GM10248 (cell line): ENCODE measurements at places on chromosomes 4 and X.
A peak's percentile ranks its signal among the peaks of the same experiment; 100 is the strongest.

GRCh38 chrX:22343192-22343591, 70.5 kb downstream of the CBLL2 start:
- no peak for DNase-seq

DNA sequence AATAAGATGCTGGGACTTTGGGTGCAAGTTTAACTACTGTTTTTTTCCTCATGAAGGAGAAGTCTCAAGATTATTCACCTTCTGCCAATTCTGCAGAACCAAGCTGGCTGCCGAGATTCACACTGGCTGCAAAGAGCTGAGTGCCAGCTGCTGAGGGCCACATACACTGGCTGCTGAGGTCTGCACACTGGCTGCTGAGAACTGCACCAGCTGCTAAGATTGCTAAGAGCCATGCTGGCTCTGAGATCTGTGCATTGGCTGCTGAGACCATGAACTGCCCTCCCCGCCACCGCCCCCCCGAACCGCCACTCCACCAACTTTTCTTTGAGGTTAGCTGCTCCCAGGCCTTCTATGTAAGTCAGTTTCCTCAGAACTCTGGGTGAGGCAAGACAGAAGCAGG, 330.3 kb downstream of the CBLL2 start:
- no peak for DNase-seq

- no peak for DNase-seq
These were observed 10.9 kb upstream of the PGM2 start for GRCh38 chr4:37815591-37815990.

DNA sequence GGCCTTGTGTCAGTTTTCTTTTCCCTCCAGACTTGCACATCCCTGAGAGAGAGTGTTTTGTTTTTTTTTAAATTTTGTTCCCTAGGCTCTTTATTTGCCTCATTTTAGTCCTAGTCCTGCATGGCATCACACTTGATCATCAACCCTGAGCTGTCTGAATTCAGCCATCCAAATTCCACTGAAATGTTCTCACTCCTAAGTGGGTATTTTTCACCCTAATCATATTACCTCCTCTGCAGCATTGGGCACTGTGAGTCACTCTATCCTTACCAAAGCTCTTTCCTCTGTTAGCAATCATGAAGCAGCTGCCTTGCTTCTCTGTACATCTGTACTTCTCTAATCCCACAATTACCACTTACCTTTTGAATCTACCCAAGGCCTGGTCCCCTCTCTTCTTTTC, 356.6 kb upstream of the MAGEB2 start:
- no peak for DNase-seq

DNA sequence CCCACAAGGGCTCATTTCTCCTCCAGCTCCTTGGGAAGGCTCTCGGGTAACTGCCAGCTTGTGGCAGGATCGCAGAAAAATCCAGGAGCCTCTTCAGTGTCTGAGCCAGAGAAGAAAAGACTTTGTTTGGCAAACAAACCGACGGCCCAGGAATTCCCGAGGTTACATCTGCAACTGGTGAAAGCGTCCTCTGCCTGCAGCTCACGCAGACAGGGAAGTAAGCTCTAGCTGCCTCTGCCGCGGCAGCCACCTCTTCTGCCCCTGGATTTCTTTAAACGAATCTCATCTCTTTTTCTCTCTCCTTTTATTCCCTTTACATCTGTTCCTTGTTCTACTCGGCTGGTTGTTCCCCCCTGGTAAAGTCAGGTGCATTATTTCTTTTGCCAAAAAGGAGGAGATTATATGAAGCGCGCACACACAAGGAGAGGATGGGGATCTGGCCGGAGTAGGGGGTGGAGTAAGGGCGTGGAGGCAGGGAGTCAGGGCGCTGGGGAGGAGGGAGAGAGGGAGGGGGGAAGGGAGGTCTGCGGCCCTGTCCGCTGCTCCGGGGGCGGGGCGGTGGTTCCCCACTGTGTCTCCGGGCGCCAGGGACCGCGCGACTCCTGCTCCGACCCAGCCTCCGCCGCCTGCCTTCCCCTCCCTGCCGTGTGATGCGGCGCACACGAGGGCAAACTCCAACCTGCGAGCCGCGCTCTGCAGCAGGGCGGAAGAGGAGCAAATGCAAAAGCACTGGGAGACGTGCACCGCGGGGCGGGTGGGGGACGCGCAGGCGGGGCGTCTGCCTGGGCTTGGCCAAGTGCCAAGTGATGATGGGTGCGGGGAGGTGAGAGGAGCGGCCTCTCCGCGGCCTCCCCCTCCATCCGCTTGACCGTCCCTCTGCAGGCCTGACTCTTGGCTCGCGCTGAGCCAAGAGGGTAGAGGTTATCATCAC, at the start of gene DCHS2:
Gene DCHS2, minus strand, starts transcription at position 459 of the 931 bp plus-strand sequence. Its CDS starts 444 bp downstream, at position 15.
- peak; percentile 51 for DNase-seq

DNA sequence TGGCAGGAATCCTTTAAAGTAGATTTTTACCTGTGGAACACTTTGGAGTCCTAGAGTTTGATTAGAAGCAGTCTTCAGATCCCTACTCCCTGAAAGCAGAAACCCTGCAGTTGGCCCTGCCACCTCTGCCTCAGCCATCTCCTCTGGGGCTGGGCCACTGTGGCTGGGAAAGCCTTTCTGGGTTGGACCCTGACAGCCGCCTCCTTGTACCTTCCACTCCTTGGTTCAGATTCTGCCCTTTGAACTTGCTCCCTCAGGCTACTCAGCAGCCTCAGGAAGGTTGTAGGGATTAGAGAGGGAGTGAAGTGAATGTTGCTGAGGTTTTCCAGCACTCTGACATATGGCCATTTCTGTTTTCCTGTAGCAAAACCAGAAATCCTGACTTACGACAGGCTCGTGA, 65.5 kb downstream of the KIT start:
- no peak for DNase-seq

DNA sequence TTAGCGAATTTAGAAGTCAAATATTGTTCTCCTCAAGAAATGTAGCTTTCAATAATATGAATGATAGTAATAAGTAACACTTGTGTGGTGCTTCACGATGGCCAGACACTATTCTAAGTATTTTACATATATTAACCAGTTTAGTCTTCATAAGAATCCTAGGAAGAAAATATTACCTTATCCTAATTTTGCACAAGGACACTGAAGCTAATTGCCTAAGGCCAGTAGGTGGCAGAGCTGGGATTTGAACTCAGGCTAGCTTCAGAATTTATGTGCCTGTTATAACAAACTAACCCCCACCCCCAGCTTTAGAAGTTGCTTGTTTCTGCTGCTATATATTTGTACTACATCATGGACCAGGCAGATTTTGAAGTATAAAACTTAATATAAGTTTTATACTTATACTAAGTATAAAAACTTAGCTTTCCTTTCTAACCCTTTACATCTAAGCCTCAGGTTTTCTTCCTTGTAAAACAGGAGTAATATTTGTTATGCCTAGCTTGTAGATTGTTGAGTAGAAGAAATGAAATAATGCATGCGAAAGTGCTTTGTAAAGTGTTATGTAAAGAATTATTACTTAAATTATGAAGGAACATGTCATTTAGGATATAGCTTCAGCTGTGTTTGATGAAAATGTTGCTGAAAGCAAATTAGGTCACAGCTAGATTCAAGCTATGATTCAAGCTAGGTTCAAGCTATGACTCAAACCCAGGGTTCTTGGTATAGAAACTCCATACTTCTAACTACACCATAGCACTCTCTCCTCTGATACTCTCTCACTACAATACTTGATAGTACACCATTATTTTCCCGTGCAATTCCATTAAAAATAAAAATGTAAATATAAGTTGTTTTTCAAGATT, 4.2 kb upstream of the CDS1 start:
- DNase-seq, result no peak

DNA sequence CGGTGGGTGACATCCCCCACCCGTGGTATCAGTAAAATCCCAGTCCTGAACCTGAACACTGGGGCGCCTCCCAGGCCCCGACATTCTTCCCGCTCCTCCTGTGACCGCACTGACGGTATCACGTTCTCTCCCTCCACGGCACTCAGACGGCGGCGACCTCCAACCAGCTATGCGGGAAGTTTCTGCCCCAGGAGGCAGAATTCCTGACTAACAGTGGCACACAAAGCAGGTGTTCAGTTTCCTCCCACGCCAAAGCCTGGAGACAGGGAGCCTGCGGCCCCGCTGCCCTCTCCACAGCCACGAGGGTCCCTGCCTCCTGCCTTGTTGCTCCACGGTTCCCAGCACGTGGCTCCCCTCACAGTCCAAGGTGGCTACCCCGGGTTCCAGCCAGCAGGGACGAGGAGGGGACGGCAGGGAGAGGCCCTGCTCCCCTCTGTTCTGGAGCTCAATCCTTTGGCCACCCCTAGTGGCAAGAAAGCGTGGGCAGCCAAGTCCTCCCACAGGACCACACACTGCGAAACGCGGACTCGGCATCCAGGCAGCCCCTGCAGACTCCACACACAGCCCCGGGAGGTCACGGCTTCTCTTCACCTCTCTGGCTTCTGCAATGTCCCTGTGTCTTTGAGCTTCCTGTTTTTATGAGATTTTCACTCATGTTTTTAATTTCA, 15.2 kb downstream of the CTBP1 start:
- no peak for DNase-seq

GRCh38 chr4:21415728-21416127, 532.8 kb downstream of the KCNIP4 start:
- DNase-seq, result no peak
